ENCODE measurements at places on chromosomes 12 and 14.

GRCh38 chr12:11697131-11697530 lies 47.7 kb downstream of the ETV6 start:
- DNase-seq: no peak

GRCh38 chr12:52971679-52972329 lies 22.9 kb downstream of the KRT18 start:
- peak; percentile 72 for DNase-seq

GRCh38 chr14:100748944-100749343 lies 22.3 kb downstream of the DLK1 start:
- no peak for DNase-seq

- no peak for DNase-seq
Observed at GRCh38 chr14:90040411-90040810, 21.4 kb upstream of the KCNK13 start.

DNA sequence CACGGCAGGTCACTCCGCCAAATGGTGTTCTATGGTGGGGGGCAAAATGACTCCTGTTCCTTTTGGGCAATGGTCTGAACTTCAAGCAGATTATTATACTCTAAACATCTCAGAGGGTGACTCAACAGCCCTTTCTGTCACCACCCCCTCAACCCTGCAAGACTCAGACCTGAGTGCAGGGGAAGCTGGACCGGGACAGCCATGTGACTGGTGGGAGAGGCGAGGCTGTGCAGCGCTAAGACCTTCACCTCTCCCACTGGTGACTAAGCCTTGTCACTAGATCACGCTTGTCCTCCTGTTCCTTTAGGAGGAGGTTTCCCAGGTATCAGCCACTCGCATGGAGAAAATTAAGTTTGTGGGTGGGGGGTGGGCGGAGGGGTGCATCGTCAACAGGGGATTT lies 67.1 kb upstream of the CCND2 start:
- DNase-seq: no peak

DNA sequence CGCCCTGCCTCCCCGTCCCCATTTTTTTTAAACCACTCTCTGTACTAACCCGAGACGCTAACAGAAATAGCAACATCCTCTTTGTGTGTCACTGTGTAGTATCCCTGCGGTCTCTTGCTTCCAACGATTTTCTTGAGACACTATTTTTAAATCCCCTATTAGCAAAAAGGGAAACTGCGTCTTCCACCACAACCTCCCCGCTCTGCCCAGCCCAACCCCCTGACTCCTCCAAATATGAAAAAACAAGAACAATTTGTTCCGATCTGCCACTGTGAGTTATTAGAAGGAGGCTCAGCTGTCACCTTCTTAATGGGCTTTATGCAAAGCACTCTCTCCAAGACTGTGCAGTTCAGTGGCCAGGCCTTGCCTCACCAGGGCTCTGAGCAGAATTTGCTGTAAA lies 76.3 kb downstream of the MAP1LC3B2 start:
- no peak for DNase-seq

DNA sequence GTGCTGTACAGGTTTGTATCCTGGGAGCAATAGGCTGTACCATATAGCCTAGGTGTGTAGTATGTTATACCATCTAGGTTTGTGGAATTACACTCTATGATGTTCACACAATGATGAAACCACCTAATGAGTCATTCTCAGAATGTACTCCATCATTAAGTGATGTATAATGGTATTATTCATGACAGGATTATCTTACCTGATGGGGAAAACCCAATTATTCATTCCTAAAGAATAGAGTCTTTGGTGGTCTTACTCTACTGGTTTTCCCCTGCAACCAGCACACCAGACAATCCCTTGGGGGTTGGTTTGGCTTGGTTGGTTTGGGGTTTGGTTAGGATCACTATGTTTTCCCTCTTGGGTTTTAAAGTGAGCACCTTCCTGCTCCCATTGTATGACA lies 12.6 kb upstream of the OR10P1 start:
- DNase-seq: no peak

DNA sequence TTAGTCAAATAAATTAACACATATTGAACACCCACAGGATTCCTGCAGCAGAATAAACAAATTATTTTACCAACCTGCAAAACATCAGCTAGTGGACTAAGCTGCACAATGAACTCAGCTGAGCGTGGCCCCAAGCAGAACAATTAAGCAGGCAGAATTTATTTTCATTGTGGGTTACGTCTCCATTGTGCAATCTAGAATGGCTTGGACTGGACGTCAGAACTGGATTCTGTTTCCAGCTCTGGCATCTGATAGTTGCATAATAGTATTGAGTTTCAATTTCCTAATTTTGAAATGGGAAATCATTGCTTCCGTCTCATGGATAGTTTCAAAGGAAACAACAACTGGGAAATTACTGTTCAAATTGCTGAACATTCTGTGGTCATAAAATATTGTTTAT lies 35.5 kb upstream of the RERG start:
- DNase-seq: no peak

GRCh38 chr12:92289629-92290349 lies 144.1 kb upstream of the BTG1 start:
- no peak for DNase-seq

DNA sequence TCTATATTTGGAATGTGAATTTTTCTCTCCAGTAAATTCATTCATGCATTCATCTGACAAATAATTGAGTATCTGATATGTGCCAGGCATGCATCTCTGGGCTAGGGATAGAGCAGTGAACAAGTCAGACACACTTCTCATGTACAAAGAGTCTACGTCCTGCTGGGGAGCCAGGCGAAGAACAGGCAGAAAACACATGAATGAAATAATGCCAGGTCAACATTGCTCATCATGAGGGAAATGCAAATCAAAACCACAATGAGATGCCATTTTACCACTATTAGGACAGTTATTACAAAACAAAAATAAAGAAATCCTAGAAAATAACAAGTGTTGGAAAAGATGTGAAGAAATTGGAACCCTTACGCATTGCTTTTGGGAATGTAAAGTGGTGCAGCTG lies 90.3 kb downstream of the PAX9 start:
- DNase-seq: no peak

GRCh38 chr14:103508521-103509329 lies 13.9 kb downstream of the CKB start:
- no peak for DNase-seq

GRCh38 chr14:68513137-68513536 lies 279.7 kb downstream of the ZFP36L1 start:
- DNase-seq: peak; percentile 35

DNA sequence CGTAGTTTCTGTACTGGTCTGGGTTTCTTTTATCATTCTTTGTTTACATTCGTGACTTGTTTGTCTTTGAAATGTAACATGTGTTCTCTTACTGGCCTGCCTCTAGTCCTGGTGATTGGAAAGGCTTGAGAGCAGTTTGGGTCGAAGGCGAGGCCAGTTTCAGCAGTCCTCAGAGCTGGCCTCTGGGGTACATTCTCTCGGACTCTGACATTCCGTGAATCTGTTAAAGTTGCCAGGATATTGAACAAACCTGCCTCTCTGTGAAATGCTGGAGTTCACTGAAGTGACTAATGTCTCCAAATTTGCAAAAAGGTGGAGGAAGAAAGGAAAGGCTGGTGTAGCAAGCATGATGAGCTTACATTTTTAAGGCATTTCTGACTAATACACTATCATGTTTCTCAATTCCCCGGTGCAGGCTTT lies 1.5 kb downstream of the PLEKHA5 start:
- DNase-seq: peak; percentile 74

DNA sequence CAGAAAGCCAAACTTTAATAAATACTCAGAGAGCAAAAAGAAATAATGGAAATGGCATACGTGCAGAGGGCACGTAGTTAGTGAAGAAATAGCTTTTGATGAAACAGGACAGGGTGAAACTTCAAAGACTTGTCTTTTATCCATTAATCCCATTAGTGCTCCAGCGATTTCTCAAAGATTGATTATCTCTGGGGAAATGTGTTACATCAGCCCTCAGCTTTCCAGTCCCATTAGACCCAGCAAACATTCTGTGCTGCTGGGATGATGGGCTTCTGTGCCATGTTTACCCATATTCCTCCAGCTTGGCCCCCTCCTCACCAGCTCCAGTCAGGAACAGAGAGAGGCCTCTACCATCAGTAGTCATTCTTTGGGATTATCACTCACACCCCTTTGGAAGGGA lies 113.1 kb downstream of the CACNA1C start:
- peak; percentile 22 for DNase-seq

DNA sequence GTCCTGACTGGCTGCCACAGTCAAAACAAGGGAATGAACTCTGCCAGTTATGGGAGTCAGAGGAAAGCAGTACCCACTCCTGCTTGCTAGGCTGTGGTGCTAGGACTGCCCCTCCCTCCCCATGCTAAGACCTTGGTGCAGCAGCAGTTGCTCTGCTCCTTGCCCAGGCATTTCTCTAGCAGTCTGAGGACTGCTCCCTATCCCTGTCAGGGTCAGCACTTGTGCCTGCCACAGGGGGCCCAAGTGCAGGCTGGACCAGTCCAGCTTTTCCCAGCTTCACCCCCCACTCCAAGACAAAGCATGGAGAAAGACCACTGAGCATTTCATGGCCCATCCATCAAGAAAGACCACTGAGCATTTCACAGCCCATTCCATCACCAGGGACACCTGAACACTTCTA lies 305.8 kb upstream of the CLEC14A start:
- DNase-seq: no peak

GRCh38 chr12:27627123-27627852 lies 69.0 kb upstream of the REP15 start:
- no peak for DNase-seq

DNA sequence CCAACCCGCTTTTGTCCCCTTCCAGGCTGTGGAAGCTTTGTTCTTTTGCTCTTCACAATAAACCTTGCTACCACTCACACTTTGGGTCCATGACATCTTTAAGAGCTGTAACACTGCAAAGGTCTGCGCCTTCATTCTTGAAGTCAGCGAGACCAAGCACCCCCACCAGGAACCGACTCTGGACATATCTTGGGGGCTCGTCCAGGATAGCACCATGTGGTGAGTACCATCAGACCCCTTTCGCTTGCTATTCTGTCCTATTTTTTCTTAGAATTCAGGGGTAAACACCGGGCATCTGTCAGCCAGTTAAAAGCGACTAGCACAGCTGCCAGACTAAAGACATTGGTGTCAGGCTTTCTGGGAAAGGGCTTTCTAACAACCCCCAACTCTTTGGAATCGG lies 137.6 kb upstream of the PPFIA2 start:
- no peak for DNase-seq

DNA sequence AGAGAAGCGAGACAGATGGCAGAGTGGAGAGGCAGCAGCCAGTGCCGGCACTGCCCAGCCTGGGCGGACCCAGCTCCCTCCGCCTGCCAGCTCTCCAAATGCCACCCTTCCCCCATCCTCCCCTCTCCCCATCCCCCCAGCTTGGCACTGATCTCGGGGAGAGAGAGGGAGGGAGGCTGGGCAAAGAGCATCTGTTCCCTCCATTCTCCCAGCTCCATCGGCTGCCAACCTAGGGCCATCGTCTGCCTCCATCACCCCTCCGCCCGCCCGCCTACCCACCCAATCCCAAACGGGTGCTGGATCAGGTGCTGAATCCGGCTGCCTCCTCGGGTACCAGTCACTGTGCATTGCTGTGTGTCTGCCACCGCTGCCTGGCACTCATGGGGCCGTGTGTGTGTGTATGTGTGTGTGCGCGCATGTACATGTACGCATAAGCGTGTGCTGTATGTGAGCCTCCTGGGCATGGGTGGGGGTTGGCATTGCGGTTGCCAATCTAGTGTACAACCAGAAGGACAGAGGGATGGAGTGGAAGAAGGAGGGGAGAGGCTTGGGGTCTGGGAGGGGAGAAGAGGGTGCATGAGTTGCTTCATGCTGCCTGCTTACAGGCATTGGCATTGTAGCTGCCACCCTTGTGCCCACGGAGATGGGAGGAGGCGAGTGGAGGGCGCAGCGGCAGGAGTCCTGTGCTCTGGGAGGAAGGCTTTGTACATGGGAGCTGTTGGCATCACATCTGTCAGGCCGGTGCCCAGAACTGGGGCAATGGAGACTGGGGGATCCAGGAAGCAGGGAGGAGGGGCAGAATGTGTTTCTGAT lies 38.4 kb downstream of the ZFHX2 start:
- peak; percentile 73 for DNase-seq

DNA sequence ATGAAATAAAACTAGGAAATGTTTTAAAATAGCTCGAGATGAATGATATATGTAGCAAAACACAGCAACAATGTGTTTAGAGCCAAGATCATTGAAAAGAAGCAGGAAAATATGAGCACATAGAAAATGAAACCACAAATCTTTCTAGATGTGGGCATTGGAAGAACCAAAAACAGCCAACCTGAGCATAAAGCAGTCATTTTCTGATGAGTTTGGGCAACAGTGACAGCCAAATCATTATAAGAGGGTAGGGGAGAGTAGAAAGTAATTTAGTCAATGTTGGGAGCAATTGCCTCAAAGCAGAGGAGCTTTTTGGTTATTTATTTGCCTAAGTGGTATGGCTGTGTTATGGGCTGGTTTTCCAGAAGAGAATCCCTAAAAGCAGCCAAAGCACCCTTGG lies 8.8 kb upstream of the BICDL1 start:
- DNase-seq: no peak

- DNase-seq: no peak
Observed at GRCh38 chr14:58844544-58844943, 206.8 kb downstream of the DACT1 start.

DNA sequence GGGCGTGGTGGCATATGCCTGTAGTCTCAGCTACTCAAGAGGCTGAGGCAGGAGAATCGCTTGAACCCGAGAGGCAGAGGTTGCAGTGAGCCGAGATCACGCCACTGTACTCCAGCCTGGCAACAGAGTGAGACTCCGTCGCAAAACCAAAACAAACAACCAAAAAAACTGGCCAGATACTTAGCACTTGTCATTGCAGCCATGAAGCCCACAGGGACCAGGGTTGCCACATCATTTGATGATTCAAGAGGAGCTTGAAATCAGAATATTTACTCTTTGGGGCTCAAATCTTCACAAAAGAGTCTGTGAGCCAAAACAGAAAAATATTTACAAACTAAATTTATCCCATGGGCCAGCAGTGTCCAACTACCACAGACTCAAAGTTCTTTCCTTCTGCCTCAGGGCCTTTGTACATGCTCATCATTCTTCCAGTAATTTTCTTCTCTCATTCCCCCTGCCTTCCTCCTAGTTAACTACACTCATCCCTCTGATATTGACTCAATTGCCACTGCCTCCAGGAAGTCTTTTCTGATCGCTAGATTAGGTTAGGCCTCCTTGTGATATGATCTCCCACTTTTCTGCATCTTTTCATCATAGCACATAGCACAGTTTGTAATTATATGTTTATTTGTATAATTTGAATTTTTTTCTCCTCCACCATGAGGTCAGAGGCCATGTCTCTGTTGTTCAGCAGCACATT lies 130.8 kb upstream of the PLEKHG7 start:
- DNase-seq: no peak

- no peak for DNase-seq
Observed at GRCh38 chr14:75053396-75054291, 2.4 kb upstream of the MLH3 start.

- peak; percentile 81 for DNase-seq
Observed at GRCh38 chr12:32115404-32116104, 8.9 kb downstream of the BICD1 start.

- DNase-seq: no peak
Observed at GRCh38 chr12:32478858-32479725, 79.7 kb downstream of the FGD4 start.
